ENCODE measurements at places on chromosomes 2 and 18.

- H3K4me1 ChIP-seq, result no peaks in the 10 kb centered on the region
- no peak overlapping the region for H3K4me3 ChIP-seq
- no peaks in the 10 kb centered on the region for H3K36me3 ChIP-seq
- no peak overlapping the region for H3K27ac ChIP-seq
- no peak for DNase-seq
Measured at GRCh38 chr2:163269374-163270021, 430.9 kb upstream of the KCNH7 start.

- H3K27ac ChIP-seq, result peak overlapping the region; percentile 36
- no peak overlapping the region for H3K4me3 ChIP-seq
- H3K27me3 ChIP-seq, result peaks cover 4% of the 10 kb centered on the region
Measured at GRCh38 chr2:209872675-209873074, 101.0 kb downstream of the UNC80 start.

DNA sequence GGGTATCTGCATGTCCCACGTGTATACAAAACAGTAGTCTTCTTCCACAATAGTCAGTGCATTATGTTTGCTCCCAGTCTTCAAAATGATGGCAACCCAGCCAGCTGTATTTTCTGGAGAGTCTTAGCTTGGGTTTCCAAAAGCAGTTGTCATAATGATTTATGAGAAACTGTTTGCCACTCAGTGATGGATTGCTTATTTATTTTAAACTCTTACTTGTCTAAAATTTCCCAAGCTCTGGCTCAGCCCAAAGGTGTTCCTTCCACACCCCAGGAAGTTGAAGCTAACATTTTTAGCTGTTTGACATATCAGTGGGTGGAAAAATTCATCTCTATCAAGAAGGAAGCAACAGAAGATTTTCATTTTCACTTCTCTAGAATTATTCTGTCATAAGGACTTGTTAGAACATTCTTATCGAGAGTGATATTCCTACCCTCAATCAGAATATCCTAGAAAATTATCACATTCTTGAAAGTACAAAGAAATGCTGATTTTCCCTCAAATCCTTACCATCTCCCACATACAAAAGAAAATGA, 78.8 kb downstream of the ASAP2 start:
- H3K27me3 ChIP-seq, result no peaks in the 10 kb centered on the region
- H3K27ac ChIP-seq, result no peak overlapping the region
- DNase-seq, result no peak
- H3K4me1 ChIP-seq, result peaks cover 66% of the 10 kb centered on the region
- no peak overlapping the region for H3K4me3 ChIP-seq

DNA sequence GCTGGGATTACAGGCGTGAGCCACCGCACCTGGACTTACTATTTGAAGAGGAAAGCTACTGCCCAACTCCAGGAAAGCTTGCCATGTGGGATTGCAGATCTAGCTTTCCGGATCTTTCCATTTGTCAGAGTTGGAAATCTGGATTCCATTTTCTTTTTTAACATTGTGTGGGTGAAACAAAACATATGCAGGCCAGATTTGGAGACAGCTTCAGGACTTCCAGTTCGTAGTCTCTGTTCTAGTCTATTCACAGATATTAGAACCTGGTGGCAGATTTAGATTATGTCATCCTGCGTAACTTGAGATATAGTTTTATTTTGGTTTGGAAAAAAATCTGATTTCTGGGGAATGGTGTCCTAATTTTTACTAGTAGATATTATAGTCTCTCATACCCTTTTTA, 70.5 kb downstream of the ZNF236 start:
- no peak overlapping the region for H3K4me3 ChIP-seq
- DNase-seq, result no peak
- H3K36me3 ChIP-seq, result peaks cover 91% of the 10 kb centered on the region
- H3K4me1 ChIP-seq, result peaks cover 5% of the 10 kb centered on the region
- H3K27me3 ChIP-seq, result no peaks in the 10 kb centered on the region

DNA sequence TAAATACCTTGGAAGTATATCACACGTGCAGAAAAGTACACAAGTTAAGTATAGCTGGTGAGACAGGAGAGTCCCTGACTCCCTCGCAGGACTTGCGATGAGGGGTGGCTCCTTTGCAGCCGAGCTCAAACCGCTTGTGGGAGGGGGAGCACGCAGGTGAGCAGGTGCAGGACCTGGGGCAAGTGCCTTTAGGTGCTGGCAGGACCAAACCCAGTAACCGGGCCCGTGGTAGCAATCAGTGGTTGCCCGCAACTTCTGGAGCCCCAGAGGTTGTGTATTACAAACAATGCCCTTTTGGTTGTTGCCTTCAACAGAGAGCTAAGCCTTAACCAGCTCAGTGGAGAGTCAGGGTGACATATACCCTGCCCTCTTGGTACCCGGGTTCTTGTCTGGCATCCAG, 132.8 kb downstream of the PARD3B start:
- no peak overlapping the region for H3K4me3 ChIP-seq
- no peak for DNase-seq
- no peaks in the 10 kb centered on the region for H3K27me3 ChIP-seq
- peaks cover 14% of the 10 kb centered on the region for H3K4me1 ChIP-seq

- peak overlapping the region; percentile 52 for H3K4me3 ChIP-seq
- DNase-seq, result no peak
- peak overlapping the region; percentile 47 for H3K27ac ChIP-seq
- peaks cover 32% of the 10 kb centered on the region for H3K4me1 ChIP-seq
Measured at GRCh38 chr18:9869715-9870430, 15.9 kb upstream of the TXNDC2 start.

DNA sequence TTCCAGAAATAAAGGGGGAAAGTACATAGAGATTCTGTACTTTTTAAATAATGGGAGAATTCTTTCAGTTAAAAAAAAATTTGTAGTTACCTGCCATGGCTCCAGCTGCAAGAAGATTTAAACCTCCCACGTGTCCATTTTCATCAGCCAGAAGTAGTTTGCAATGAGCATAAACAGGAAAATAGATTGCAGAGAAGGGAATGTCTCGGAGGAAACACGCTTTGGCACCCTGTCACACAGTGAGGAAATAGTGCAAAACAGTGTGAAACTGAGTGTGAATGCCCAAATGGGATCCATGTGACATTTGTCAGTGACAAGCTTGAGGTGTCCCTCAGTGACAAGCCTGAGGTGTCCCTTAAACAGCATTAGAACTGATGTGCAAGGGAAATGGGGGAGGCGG, 102.7 kb downstream of the SLC25A12 start:
- H3K36me3 ChIP-seq, result peaks cover 35% of the 10 kb centered on the region
- no peak for DNase-seq
- no peak overlapping the region for H3K27ac ChIP-seq
- no peak overlapping the region for H3K4me3 ChIP-seq
- peaks cover 7% of the 10 kb centered on the region for H3K4me1 ChIP-seq

GRCh38 chr2:64643838-64644457, 9.8 kb downstream of the SERTAD2 start:
- H3K4me3 ChIP-seq, result peak overlapping the region; percentile 85
- H3K4me1 ChIP-seq, result peaks cover 99% of the 10 kb centered on the region
- H3K27ac ChIP-seq, result peak overlapping the region; percentile 99
- no peak for DNase-seq
- no peaks in the 10 kb centered on the region for H3K36me3 ChIP-seq

- peaks cover 27% of the 10 kb centered on the region for H3K4me1 ChIP-seq
- no peak overlapping the region for H3K27ac ChIP-seq
- peaks cover 3% of the 10 kb centered on the region for H3K27me3 ChIP-seq
- H3K4me3 ChIP-seq, result no peak overlapping the region
- DNase-seq, result no peak
- no peaks in the 10 kb centered on the region for H3K36me3 ChIP-seq
Measured at GRCh38 chr18:3709205-3709604, 259.2 kb downstream of the TGIF1 start.

DNA sequence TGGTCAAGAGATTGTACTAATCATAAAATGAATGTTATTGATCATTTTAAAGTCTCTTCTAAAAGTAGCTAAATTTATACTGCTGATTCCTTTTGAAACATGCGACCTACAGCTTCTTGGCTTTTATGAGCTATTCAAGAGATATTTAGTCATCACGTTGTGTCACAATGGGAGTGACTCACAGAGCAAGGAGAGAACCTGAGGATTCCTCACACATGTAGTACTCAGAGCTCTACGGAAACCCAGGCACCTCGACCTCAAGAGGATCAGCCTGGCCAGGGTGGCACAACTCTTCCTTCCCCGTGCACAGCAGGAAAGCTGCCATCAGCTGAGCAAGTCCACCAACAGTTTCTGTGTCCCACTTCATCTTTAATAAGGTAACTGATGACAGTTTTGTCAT, at the start of gene DHRS9:
TSS of gene DHRS9 (plus strand) at position 223 of the 400 bp plus-strand sequence. CDS start 12,019 bp downstream, outside the sequence.
- H3K27ac ChIP-seq, result no peak within 1 kb of the TSS
- H3K36me3 ChIP-seq, result no peaks in the 10 kb centered on the region
- peaks cover 15% of the 10 kb centered on the region for H3K4me1 ChIP-seq

DNA sequence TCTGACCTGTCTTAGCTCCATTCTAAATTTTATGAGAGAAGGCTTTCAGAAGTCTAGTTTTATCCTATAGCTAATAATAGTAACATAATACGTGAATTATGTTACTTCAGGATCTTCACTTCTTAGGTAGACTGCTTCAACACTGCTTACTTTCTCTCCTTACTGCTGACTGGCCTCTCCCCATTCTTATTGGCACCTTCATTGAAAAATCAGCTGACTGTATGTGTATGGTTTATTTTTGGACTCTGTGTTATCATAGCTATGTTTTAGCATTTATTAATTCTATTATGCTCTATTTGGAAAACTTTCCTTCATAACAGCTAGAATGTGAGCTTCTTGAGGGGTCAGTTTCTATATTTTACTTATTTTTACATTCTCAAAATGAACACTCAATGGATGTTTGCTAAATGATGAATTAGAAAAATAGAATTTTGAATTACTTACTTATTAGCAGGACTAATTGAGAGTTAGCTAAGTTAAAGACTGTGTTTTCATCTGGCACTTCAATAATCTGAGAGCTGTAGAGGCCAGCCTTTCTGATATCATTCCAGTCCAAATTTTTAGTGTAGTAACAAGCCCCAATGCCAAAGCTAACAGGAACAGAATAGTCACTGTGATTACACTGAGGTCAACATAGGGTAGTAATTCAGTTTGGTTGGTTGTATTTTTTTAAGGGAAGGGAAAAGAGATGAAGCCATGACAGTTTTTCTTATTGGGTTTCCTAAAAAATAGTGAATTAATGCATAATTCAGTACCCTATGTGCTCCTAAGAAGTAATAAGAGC, 92.3 kb downstream of the TTC27 start:
- peaks cover 2% of the 10 kb centered on the region for H3K27me3 ChIP-seq
- no peak for DNase-seq
- no peaks in the 10 kb centered on the region for H3K4me1 ChIP-seq
- peaks cover 24% of the 10 kb centered on the region for H3K36me3 ChIP-seq
- no peak overlapping the region for H3K4me3 ChIP-seq

- no peak for DNase-seq
- peaks cover 14% of the 10 kb centered on the region for H3K4me1 ChIP-seq
- H3K4me3 ChIP-seq, result no peak overlapping the region
- peaks cover 3% of the 10 kb centered on the region for H3K27me3 ChIP-seq
- no peak overlapping the region for H3K27ac ChIP-seq
- no peaks in the 10 kb centered on the region for H3K36me3 ChIP-seq
Measured at GRCh38 chr2:197869501-197870111, 65.2 kb downstream of the PLCL1 start.

DNA sequence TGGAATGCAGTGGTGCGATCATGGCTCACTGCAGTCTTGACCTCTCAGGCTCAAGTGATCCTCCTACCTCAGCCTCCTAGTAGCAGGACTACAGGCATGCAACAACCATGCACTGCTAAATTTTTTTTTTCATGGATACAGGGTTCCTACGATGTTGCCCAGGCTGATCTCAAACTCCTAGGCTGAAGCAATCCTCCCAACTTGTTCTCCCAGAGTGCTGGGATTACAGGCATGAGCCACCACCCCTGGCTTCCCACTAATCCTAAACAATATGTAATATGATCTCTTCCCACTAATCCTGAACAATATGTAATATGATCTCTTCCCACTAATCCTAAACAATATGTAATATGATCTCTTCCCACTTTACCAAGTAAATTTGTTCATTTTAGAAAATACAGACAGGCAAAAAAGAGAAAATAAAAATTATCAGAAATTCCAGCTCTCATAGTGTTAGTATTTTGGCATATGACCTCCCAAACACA, 33.7 kb upstream of the C18orf32 start:
- H3K27ac ChIP-seq, result peak overlapping the region; percentile 15
- H3K4me1 ChIP-seq, result peaks cover 56% of the 10 kb centered on the region
- H3K4me3 ChIP-seq, result peak overlapping the region; percentile 7
- H3K36me3 ChIP-seq, result no peaks in the 10 kb centered on the region
- no peak for DNase-seq

DNA sequence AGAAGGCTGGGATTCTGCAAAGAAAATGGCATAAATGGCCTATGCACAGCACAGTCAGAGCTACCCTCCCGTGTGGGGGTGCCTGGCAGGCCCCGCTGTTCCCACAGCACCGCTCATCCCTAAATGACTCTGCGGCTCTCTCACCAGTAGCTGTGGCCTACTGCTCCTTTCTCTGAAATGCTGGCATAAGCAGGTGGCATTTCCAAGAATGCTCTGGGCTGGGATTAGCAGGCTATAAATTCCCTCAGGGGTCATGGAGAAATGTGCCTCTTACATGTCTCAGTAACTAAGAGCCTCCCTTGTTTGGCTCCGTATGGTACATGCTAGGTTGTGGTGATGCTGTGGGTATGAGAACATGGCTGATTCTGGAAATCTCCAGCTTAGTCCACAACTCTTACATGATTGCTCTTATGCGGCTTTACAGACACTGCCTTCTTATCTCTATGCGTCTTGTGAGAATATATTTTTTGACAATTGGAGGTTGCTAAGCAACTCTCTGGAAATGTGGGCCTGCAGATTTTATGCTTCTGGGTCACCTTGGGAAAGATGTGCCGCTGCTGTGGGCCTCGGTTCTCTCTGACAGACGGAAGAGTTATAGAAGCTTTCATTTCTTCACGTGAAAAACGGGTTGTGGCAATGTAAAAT, 80.3 kb upstream of the GATA6 start:
- H3K27me3 ChIP-seq, result peaks cover 1% of the 10 kb centered on the region
- H3K27ac ChIP-seq, result no peak overlapping the region
- no peak for DNase-seq

DNA sequence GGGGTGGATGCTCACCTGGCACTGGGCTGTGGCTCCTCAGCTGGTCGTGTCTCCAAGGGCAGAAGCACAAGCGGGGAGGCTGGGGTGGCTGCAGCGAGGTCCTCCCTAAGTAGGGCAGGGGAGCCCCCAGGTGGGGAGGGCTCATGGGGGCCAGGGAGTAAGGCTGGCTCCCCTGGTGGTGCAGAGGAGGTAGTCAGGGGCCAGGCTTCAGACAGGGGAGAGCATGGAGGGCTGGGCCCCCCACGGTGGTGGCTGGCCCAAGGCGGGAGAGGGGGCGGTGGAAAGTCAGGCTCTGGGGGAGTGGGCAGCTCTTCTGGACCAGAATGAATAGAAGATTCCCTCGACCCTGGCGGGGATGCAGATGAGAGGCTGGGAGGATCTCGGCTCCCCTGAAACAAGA, 8.1 kb upstream of the SFXN5 start:
- H3K36me3 ChIP-seq, result no peaks in the 10 kb centered on the region
- H3K27ac ChIP-seq, result no peak overlapping the region
- H3K4me1 ChIP-seq, result peaks cover 68% of the 10 kb centered on the region
- H3K4me3 ChIP-seq, result no peak overlapping the region
- H3K27me3 ChIP-seq, result peaks cover 12% of the 10 kb centered on the region

- DNase-seq, result no peak
- peaks cover 46% of the 10 kb centered on the region for H3K4me1 ChIP-seq
- H3K4me3 ChIP-seq, result no peak overlapping the region
- no peaks in the 10 kb centered on the region for H3K36me3 ChIP-seq
- H3K27ac ChIP-seq, result peak overlapping the region; percentile 64
Measured at GRCh38 chr2:30402441-30403182, 44.4 kb upstream of the LCLAT1 start.

GRCh38 chr2:224994242-224994823, 47.9 kb downstream of the DOCK10 start:
- peaks cover 12% of the 10 kb centered on the region for H3K4me1 ChIP-seq
- H3K4me3 ChIP-seq, result no peak overlapping the region
- H3K36me3 ChIP-seq, result no peaks in the 10 kb centered on the region
- H3K27ac ChIP-seq, result no peak overlapping the region
- peaks cover 11% of the 10 kb centered on the region for H3K27me3 ChIP-seq
- DNase-seq, result no peak
